IMR-90 (cell line): ENCODE measurements at places on chromosomes 7 and 10.

DNA sequence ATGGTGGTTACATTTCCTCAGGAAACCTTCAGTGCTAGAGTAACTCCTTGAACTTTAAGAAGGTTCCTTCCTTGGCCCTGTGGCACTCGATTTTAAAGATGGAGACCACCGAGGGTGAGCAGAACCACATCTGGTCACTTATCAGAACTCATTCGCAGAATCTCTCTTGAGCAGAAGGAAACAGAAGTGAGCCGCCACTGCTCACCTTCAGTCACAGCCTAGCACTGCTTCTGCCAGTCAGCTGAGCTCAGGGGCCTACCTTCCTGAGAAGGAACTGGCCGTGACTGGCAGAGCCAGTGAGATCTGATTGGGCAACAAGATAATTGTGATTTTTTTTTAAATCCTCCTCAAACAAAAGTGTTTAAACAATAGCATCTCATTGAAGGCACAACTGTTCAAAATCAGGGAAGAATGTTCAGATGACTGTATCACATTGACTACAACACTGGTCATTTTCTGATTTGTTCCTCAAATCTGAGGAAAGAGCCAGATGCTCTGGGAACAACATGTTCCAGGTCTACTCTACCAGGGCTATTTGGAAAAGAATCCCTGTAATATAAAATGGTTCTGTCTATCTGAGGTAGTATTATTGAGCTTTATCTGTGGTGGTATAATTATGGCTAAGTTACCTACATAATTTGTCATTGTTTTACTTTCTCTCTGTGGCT, 2.7 kb upstream of the SYPL1 start:
- no peak for DNase-seq

DNA sequence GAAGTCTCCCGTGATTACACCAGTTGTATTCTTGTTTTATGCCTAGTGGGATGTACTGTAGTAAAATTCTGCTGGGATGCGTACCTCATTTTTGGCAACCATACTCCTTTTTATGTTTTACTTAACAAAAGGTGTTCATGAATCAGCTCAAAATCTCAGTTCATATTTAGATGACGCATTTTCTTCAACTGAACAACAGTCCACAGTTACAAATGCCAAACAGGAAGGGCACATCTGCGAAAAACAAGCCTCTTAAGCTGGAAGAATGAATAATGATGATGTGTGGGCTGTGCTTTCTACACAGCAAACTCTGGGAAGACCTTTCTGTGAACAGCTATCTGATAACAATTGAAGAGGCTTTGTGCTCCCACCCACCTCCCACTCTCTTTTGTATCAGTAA, 68.4 kb upstream of the NRBF2 start:
- DNase-seq, result no peak

- no peak for DNase-seq
These were observed 17.1 kb upstream of the PTF1A start for GRCh38 chr10:23174977-23175512.

- DNase-seq, result no peak
These were observed 488.3 kb upstream of the NRP1 start for GRCh38 chr10:33822774-33823173.
